BJ (cell line): ENCODE measurements at places on chromosomes 1 and 21. TPM values are rescaled to one million over a fixed set of nuclear protein-coding genes. Genes with fewer than 3 reads are reported as not detected.

The VWA1 gene
- 1.7 and 2.0 TPM in 2 replicates for polyA plus RNA-seq

GRCh38 chr1:221875004-221875330, 133.1 kb upstream of the DUSP10 start:
- no peak for DNase-seq

GRCh38 chr1:17826165-17826488, 71.0 kb downstream of the ACTL8 start:
- no peak for DNase-seq

DNA sequence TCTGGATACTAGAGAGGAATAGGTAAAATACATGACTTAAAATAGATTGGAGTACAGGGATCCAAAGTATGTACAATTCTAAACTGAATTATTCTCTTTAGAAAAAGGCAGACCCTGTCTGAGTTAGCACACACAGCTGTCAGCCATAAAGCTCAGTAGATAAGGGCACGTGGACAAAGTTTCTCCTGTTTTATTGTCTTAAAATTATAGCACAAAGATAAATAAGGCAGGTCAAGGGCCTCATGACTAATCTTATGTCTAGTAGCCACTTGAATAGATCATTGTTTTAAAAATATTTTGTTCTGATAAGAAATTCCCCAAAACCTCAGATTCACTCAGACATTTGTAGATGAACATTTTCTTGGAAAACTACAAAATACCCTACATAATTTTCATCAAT, 205.2 kb downstream of the ZP4 start:
- DNase-seq: no peak

GRCh38 chr21:25054689-25055088, 552.6 kb downstream of the MRPL39 start:
- no peak for DNase-seq

The PDZK1 gene
- polyA plus RNA-seq: 0.15 and 0.56 TPM in 2 replicates

DNA sequence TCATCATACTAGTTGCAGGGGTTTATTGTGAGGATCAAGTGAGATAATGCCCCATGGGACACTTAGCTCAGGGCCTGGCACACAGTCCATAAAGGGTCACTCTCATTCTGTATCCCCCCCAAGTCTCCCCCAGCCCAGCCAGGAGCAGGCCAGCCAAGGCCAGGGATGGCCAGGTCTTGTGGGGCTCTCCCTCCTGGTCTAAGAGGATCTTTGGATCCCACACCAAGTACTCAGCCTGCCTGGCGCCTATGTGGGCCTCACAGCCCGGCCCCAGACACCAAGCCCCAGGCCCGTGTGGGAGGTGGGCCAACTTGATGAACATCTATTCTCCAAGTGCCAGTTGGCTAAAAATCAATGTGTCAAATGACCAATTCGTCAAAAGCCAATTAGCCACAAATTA, 117.8 kb downstream of the GLIS1 start:
- DNase-seq: no peak

- no peak for DNase-seq
Observed at GRCh38 chr1:78377356-78377928, 113.3 kb upstream of the PTGFR start.

The SCYL3 gene
- polyA plus RNA-seq: 6.1 and 9.3 TPM in 2 replicates

DNA sequence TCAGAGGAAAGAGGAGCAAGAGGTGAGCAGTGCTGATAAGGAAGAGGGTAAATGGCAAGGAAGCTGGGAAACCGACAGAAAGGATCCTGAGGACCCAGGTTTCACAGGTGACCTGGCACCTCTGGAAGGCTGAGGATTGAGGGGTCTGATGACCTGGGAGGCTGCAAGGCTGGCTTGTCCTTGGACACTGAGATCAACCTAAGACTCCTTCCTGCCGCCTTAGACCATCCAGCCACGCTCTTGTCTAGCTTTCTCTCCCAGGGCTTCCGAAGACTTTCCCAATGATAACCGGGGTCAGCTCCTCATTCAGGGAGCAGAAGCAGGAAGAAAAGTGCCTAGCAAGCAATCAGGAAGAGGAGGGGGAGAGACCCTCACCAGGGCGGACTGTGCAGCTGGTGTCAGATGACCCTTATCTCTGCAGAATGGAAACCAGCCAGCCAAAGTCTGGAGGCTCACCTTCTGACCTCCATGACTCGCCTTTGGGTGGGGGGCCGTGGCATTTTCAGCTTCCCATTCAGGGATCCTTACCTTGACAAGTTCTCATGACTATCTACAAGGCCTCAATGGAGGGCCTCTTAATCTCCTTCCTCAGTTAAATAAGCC, 77.7 kb downstream of the CAPZB start:
- DNase-seq: no peak

DNA sequence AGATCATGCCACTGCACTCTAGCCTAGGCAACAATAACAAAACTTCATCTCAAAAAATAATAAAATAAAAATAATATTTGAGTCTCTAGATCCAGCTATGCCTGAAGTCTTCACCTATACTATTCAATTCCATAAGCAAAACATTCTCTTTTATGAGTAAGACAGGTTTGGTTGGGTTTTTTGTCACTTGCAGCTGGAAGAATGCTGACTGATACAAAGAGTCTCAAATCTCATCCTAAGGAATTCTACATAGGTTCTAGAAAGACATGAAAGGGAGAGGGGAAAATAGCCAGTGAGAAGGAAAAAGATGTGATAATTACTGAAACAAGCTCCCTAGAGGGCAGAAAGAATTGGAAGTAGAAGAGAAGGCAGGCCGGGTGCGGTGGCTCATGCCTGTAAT, 30.4 kb upstream of the MED18 start:
- no peak for DNase-seq

The PLPPR4 gene
- polyA plus RNA-seq: 16.3 and 17.6 TPM in 2 replicates

The OR2L13 gene
- polyA plus RNA-seq: not detected in 2 replicates

GRCh38 chr1:30882678-30883388, 25.7 kb downstream of the SDC3 start:
- DNase-seq: no peak

- DNase-seq: no peak
Observed at GRCh38 chr1:39996396-39997004, 41.6 kb downstream of the MFSD2A start.

The GPR89A gene
- polyA plus RNA-seq: 14.1 and 24.5 TPM in 2 replicates

The CR1L gene
- polyA plus RNA-seq: not detected in 2 replicates

- no peak for DNase-seq
Observed at GRCh38 chr1:33387625-33388024, 43.3 kb downstream of the PHC2 start.

DNA sequence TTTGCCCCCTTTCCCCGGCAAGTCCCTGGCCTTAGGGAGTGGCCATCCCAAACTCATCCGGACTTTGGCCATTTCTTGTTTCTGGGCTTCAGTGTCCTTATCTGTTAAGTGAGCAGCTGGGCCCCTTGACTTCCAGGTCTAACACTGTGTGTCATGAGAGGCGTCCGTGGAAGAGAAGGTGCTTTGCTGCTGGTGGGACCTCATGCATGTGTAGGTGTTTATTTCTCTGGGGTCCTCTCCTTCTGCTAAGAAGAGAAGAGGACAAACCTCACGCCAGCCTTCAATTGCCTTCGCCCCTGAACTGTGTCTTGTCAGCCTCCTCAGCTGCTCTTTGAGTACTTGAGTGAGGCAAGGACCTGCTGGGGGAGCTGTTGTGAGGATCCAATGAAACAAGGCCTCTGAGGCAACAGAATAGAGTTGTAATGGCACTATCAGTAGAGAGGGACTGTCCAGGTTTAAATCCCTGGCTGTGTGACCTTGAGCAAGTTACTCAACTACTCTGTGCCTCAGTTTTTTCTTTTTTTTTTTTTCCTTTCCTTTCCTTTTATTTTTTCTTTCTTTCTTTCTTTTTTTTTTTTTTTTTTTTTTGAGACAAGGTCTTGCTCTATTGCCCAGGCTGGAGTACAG, 72.5 kb downstream of the RUNX3 start:
- no peak for DNase-seq
